NCI-H748 treated with DMSO at 0.1 percent for 48 hours (cell line): ENCODE measurements at places on chromosomes 4 and X.

- no peak for DNase-seq
Observed at GRCh38 chr4:168825975-168826374, 184.1 kb downstream of the CBR4 start.

DNA sequence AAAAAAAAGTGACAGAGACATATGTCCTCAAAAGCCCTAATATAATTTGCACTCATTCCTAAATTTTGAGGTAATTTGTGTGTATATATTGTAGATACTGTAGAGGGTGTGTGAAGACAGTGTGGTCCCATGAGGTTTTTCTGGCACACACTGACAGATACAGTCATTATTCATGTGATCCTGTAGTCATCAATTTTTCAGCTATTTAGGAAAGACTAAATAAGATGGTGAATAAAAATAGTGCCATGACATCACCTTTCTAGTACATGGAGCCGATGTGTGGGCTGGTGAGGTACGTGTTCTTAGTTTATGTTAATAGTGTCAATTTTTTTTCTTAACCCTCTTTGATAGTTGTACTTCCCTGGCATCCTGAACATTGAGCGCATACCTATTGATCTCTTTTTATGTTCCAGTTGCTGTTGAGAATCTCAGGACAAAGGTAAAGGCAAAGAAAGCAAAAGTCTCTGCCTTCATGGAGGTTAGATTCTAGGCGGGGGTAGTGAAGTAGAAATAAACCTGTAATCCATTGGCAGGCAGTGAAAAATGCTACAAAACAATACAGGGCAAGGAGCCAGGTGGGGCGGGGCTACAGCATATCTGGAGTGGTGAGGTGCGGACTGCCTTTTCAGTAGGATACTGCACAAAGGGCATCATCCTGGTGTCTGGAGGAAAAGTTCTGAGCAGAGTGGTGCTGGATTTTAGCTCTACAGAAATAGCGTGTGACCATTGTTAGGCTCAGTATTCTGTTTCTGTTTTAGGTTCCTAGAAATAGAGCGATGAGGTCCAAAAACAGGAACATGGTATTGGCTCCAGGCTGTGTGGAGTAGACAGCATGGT, 93.8 kb downstream of the ARHGAP10 start:
- DNase-seq = peak; percentile 14

DNA sequence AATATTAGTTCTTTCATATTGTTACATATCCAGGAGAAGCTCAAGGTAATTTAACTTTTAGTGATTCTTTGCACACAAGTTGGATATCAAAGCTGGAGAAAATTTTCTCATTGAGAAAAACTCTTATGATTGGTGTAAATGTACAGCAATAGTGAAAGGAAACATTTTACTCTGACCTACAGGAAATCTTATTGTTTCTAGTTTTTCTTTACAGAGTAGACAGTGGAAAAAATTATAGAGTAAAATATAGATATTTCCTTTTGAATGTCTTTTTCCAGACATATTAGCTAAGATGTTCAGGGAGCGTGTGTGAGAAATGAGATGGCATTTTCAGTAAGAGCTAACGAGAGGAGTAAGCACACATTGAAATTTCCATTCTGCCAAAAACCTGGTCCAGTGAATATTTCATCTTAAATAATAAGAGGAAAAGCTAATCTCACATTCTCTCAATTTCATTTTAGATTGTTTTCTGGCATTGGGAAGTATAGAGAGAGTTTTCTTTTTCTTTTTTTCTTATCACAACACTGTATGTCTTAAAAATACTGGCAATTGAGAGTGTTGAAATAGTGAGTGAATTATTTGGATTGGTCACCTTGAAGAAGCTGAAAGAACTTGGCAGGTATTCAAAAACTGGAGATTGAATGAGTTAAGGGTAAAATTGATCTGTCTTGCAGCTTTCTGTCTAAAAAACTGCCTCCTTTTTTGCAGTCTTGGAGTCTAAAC, 15.6 kb upstream of the ATP8A1 start:
- DNase-seq = no peak

GRCh38 chrX:19949340-19949739, 41.5 kb downstream of the BCLAF3 start:
- DNase-seq = no peak

- no peak for DNase-seq
Observed at GRCh38 chr4:64738240-64738639, 329.0 kb upstream of the TECRL start.

DNA sequence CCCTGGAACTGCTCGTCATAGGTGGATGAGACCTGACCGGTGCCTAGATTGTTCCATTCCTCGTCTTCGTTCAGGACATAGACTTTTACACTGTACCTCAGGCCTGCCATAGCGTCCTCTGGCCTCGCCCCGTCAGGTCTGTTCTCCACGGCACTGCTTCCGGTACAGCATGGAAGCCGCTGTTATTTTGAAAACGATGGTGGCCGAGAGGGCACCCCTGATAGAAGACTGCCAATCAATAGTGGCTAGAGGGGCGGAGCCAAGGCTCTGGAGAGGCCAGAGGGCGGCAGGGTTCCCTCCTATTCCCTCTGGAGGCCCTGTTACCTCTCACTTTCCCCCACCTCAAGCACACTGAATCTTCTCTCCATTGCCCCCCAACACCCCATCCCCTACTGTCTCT, at the start of gene PPP4R3C:
Gene PPP4R3C (minus strand): TSS at position 155 of the 400 bp plus-strand sequence. CDS start 45 bp downstream, at position 110.
- no peak for DNase-seq

GRCh38 chr4:38086151-38086848, 126.1 kb downstream of the PTTG2 start:
- DNase-seq = no peak

GRCh38 chrX:769796-770195, 139.2 kb downstream of the SHOX start:
- DNase-seq = no peak

- peak; percentile 21 for DNase-seq
Observed at GRCh38 chrX:141278306-141278705, 36.0 kb upstream of the SPANXC start.

- DNase-seq = no peak
Observed at GRCh38 chr4:52939739-52940138, 77.6 kb downstream of the RASL11B start.
